ENCODE measurements at places on chromosomes 4 and X. TPM values are rescaled to one million over a fixed set of nuclear protein-coding genes. Genes with fewer than 3 reads are reported as not detected.

- no peak for DNase-seq
Measured at GRCh38 chr4:126752702-126753101, 880.1 kb upstream of the INTU start.

The BCLAF3 gene
- polyA plus RNA-seq: 8.7 TPM

GRCh38 chr4:2424581-2424980, 5.8 kb downstream of the CFAP99 start:
- DNase-seq: no peak

DNA sequence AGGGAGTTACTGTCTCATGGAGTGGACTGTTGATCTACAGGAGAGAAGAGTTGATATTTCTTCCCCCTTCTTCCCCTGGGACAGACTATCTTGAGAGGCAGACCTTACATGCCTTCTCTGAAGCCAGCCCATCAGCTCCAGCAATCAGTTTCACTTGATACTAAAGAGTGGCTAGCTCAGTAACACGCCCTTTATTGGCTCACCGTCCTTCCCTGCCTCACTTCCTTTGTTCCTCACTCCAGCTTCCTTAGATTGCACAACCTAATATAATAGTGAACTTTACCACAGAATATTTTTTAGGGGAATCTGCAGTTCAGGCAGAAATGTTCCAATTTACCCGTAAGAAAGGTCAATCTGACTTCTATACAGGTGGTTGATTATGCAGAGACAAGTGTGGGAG, 128.1 kb upstream of the NDP start:
- DNase-seq: no peak

DNA sequence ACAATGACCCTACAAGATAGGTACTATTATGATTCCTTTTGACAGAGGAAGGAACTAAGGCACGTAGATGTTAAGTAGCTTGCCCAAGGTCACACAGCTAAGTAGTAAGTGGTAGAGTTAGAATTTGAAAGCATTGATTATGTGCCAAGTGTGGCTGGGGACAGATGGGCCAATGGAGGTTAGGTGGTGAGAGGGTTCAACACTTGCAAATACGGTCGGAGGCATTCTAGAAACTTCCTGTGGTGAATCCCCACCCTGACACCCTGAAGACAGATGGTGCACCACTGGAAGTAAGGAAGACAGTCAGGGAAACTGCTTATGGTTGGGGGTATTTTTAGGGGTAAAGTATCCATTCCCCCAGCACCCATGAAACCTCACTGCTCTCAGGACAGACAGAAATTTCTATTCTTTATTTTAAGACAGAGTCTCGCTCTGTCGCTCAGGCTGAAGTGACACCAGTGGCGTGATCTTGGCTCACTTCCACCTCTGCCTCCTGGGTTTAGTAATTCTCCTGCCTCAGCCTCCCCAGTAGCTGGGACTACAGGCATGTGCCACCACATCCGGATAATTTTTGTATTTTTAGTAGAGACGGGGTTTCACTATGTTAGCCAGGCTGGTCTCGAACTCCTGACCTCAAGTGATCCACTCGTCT, 142.5 kb downstream of the RASL11B start:
- no peak for DNase-seq

DNA sequence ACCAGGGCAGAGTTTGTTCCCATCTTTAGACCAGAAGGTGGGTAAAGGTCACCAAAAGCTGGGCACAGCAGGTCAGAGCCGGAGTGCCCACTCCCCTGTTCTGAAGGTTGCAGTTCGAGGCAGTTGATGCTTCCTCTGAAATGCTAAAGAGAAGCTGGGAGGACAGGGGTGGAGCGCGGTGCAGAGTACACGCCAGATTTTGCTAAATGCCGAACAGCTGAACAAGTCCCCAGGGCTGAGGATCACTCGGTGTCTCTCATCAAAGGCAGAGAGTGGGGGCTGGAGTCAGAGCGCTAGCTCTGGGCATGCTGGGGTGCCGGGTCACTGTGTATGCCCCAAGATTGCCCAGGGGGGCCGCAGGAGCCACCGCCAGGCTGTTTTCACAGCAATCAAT, 197.0 kb downstream of the BCOR start:
- DNase-seq: no peak

DNA sequence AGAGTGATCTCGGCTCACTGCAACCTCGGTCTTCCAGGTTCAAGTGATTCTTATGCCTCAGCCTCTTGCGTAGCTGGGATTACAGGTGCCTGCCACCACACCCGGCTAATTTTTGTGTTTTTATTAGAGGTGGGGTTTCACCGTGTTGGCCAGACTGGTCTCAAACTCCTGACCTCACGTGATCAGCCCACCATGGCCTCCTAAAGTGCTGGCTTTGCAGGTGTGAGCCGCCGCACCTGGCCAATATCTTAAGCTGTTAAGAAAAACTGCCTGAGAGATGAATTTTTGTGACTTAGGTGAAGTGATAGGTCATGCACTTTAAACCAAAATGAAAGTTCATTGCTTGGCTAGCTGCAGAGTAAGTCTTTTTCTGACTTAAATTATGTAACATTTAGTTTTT, 5.8 kb downstream of the KDM6A start:
- DNase-seq: no peak

DNA sequence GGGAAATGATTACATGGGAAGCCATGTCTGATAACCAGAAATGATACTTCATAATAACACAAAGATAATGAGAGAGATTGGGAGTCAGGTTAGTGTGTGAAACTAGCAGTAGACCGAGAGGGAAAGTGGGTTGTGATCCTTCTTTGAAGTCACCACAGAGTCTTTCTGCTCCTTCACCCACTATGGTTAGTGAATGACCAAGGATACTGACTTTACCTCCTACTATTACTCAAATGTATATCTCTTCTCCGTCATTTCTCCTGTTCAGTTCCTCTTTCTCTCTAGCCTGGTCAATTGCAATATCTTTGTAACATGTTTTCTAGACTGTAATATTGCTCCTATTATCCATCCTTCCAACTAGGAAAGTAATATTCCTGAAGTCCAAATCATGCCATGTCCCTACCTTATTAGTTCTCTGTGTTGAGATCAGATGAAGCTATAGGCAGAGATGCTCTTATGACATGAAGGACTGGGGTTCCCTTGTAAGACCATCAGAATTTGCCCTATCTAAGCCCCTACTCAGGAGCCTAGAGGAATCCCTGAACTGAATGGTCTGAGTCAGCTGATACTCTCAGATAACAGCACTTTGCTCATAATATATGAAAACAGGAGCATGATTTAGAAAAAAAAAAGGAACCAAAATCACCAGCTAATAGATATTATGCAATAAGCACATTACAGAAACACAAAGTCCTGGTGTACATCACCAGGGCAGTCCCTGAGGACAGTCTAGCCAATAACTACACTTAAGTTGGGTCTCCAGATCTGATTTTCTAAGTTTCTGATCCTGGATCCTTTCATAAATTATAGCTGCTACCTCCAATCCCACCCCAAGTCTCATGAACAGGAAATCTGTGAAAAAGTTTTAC, 81.2 kb downstream of the SHROOM3 start:
- DNase-seq: no peak

The AKAP14 gene
- polyA plus RNA-seq: not detected

Data from heart right ventricle (tissue), 16 donors.